SK-N-SH (cell line): ENCODE measurements at places on chromosomes 5 and 9. TPM values are rescaled to one million over a fixed set of nuclear protein-coding genes. Genes with fewer than 3 reads are reported as not detected.

The MCC gene
- 2.6 and 3.6 TPM in 2 replicates for polyA plus RNA-seq

The IFNA2 gene
- not detected in 2 replicates for polyA plus RNA-seq

The PLCXD3 gene
- polyA plus RNA-seq, result 0.15 and 0.34 TPM in 2 replicates

The ANKRD31 gene
- 0.05 and 0.06 TPM in 2 replicates for polyA plus RNA-seq

The PKD2L2 gene
- polyA plus RNA-seq, result 0.11 and 0.26 TPM in 2 replicates

The TMEM141 gene
- polyA plus RNA-seq, result 112 and 135 TPM in 2 replicates

The SHISAL2B gene
- 0.16 TPM in 1 of 2 replicates, not detected in the other for polyA plus RNA-seq

The PLPP7 gene
- polyA plus RNA-seq, result 8.6 and 8.8 TPM in 2 replicates

The GBGT1 gene
- polyA plus RNA-seq, result 0.45 and 0.51 TPM in 2 replicates
